Cardiac ventricle fibroblast (primary cell): ENCODE measurements at places on chromosomes 3 and 15. TPM values are rescaled to one million over a fixed set of nuclear protein-coding genes. Genes with fewer than 3 reads are reported as not detected.

Gene C3orf70
- 0.75 and 1.2 TPM in 2 replicates for total RNA-seq

Gene SKOR1
- 0.06 TPM in 1 of 2 replicates, not detected in the other for total RNA-seq

Gene KBTBD13
- total RNA-seq = not detected in 2 replicates

Gene MAGEL2
- total RNA-seq = 0.05 and 0.12 TPM in 2 replicates

Gene ARRDC4
- 7.0 and 9.8 TPM in 2 replicates for total RNA-seq

Gene INKA1
- total RNA-seq = 1.6 and 4.9 TPM in 2 replicates

Gene HMG20A
- total RNA-seq = 19.3 and 29.6 TPM in 2 replicates

Gene IMPG2
- total RNA-seq = 0.20 and 0.37 TPM in 2 replicates

Gene ZNF80
- total RNA-seq = not detected in 2 replicates

Gene PCBP4
- 35.4 and 50.2 TPM in 2 replicates for total RNA-seq

Gene CDC25A
- total RNA-seq = 0.87 and 0.93 TPM in 2 replicates

Gene SACM1L
- total RNA-seq = 18.6 and 21.2 TPM in 2 replicates

Gene TTLL13
- total RNA-seq = not detected in 2 replicates
